ENCODE measurements at places on chromosomes 16 and 17.

DNA sequence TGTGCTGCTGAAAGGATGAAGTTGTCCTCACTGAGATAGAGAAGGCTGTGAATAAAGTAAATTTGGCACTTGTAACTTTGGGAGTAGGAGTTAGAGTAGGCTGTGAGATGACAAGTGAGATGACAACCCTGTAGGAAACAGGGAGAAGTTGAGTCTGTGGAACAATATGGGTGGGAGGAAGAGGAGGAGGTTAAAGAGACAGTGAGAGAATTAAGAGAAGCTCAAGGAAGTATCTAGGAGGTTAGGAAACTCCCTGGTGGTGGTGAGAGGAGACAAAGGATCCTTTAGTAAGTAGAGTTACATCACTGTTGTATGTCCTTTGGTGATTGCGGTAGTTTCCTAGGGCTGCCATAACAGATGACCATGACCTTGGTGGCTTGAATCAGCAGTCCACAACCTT, 10.7 kb upstream of the HSD17B2 start:
- no peak for DNase-seq

- DNase-seq: peak; percentile 88
Observed at GRCh38 chr17:62093188-62094155, 28.4 kb upstream of the MED13 start.

GRCh38 chr17:35577830-35578196, 558 bp downstream of the PEX12 start:
- peak; percentile 11 for DNase-seq

DNA sequence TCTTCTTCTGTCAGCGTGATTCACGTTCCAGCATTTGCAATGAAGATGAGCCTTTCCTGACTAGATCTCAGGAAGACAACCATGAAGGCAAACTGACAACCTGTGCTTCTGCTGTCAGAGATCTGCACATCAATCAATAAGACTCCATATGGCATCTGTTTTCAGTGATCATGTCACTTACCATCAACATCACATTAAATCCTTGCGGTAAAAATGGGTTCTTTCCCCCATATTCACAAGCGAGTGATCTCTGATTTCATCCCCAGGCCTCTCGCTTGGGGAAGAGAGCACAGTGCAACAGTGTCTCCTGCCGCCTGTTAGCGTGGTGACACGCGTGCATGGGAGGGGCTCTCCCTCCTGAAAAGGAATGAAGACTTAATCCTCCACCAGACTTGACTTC, 11.1 kb downstream of the NACA2 start:
- DNase-seq: no peak

DNA sequence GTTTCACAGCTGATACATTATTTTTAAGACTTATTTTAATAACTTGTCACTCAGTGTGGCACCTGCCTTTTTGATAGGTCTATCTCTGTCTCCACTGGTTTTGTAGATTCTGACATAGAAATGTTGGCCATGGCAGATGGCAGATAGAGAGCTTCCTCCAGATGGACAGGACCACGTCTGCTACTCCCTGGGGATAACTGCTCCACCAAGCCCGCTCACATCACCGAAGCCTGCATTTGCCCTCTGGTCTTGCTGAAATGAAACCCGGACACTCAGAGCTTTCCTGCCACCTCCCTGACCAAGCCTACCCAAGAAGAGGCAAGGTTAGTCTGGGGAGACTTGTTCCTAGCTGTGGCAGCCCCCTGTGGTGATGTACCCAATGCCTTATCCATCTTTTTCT, 16.4 kb upstream of the HAP1 start:
- DNase-seq: no peak

GRCh38 chr17:10772425-10773380, 31.2 kb downstream of the TMEM238L start:
- peak; percentile 32 for DNase-seq

DNA sequence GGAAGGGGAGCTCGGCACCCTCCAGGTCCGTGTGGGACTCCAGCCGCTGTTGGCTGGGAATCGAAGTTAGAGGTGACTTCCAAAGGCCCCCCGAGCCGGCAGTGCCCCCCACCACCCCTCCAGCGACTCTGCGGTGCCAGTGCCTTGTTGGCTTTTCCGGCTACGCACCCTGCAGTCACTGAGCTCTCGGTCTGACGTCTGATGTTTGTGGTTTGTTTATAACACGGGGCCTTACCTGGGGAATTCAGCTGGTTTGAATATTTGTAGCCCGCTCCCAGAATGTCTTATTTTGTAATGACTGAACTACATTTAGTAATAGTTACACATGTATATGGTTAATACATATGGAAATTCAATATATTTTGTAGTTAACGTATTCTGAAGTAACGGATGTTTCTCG, 7.1 kb upstream of the BAIAP3 start:
- no peak for DNase-seq

DNA sequence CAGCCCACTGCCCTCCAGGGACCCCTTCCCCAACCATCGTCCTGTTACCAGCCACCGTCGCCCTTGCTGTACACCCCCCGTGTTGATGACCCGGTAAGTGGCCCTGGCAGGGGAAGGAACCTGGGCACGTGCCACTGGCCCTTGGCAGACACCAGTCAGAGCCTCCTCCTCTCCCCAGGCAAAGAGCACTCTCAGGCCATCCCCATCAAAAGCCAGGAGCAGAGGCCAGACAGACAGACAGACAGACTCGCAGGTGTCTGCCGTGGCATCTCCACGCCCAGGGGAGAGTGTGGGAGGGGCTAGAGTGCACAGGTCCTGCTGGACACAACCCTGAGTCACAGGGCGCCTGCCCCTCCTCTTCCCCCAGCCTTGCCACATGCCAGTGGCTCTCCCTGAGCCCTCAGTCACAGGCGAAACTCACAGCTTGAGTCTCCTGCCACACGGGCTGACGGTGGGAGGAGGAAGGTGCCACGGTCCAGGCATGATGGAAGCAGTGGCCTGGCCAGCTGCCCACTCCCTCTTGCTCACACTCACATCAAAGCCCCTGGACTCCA, 7.8 kb downstream of the CLCN7 start:
- no peak for DNase-seq

DNA sequence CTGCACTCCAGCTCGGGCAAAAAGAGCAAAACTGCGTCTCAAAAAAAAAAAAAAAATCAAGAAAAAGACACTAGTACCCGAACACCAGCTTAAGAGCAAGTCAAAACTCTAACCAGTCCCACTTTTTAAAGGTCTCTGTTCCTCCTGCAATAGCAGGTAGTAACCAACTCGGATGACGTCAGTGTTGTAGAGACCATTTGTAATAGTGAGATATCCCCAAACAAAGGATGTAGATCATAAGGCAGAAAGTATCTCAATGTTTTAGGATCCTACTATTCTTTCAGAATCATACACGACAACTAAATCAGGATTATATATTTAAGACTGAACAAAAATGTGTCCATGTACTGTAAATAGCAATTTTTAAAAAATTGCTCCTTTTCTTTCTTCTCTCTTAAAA, 2.4 kb downstream of the JPT1 start:
- no peak for DNase-seq

DNA sequence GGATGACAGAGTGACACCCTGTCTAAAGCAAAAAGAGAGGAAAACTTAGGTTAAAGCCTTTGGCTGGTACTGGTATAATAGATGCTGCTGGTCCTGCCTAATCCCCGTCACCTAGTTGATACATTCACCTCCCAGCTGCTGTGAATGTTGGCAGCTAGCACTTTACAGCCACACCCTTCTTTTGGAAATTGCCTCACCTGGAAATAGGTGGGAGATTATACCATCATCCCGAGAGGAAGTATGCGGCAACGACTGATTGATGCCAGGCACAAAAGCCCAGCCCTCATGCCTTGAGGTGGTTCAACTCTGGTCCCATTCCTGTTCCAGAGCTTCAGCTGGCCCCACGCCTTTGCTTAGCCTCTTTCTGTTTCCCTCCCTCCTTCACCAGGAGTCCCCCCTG, 53.2 kb upstream of the SIAH1 start:
- DNase-seq: no peak

- no peak for DNase-seq
Observed at GRCh38 chr16:11784038-11784369, 13.1 kb downstream of the ZC3H7A start.

DNA sequence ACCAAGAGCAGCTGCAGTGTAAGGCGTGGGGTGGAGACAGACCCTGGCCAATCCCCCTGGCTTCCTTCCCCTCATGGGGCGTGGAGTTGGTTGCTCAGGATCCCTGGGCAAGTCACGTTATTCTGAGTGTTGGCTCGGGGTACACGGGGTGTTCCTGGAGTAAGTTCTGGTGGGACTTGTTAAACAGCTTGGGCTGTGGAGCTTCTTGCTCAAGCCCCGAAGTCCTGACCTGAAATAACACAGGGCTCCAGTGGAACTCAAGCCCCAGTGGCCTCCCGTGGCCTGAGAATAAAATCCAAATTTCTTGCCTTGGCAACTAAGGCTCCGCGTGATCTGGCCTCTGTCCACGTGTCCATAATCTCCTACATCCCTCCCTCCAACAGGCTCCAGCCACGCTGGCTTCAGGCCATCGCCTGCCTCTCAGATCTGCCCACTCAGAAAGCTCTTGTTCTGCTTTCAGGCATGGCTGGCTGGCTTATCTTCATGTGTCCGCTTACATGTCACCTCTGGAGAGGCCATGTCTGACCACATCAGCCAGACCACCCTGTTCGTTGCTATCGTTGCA, 49.3 kb upstream of the BCO1 start:
- no peak for DNase-seq

GRCh38 chr17:49548506-49549310, 27.0 kb upstream of the NXPH3 start:
- DNase-seq: peak; percentile 39

- no peak for DNase-seq
Observed at GRCh38 chr17:66702106-66702936, 132.6 kb upstream of the CACNG5 start.

DNA sequence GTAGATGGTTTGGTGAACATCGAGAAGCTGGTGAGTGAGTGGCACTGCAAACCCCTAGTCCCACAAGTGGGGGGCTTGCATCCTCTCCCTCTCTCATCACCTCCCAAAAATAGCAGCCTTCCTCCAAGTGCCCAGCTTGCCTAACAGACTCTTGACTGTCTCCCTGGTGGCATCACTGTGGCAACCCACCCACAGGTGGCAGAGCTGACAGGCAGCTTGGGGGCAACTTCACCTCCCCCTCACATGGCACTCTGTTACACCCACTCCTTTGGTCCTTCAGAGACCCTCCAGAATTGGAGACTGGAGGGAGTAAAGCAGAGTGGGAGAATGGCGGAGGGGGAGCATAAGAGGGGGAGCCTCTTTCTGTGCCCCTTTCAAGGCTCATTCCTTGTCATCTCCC, 15.7 kb downstream of the RAPGEFL1 start:
- DNase-seq: no peak

GRCh38 chr17:78014646-78015045, 56.1 kb downstream of the TNRC6C start:
- no peak for DNase-seq

- no peak for DNase-seq
Observed at GRCh38 chr16:621526-622105, 9.2 kb upstream of the WFIKKN1 start.

DNA sequence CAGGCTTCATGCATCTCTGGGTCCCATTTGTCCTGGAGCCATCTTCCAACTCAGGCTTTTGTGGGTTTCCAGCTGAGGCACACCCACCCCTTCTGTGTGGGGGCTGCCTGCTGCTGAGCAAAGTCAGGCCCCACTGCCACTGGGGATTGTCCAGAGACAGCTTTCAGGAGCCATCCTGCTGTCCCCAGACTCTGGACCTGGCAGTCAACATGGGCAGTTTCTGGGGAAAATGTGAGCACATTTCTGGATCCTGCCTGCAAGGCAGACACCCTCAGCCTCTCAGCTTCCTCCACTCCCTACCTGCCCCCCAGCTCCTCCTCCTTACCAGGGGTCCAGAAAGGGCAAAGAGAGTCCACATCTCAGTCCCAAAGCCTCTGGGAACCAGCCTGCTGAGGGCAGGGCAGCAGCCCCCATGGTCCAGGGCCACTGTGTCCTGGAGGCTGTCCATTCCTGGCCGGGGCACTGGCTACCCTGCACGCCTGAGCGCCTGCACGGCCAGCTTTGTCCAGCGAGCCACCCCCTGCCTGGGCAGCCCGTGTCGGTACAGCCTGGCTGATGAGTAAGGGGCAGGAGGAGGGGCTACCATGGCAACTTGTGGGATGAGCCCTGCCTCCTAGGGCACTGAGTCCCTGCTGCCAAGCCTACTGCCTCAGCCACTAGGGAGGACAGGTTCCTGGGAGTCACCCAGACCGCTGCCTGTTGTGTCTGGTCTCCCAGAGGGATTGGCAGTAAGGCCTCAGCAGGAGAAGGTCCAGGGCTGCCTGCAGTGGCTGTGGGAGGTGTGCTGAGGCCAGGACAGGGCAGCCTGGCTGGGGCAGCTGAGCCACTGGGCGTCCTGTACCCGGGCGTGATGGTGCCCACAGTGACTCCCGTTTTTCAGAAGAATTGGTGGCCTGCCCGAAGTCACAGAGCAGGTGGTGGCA, at the start of gene SLC47A2:
Gene SLC47A2, minus strand, starts transcription at position 477 of the 923 bp plus-strand sequence. Its CDS starts 29 bp downstream, at position 448.
- no peak for DNase-seq

GRCh38 chr17:37541880-37542660, 52.4 kb downstream of the DUSP14 start:
- DNase-seq: peak; percentile 44

GRCh38 chr16:9072806-9073341, 18.6 kb upstream of the HAPSTR1 start:
- peak; percentile 66 for DNase-seq

GRCh38 chr17:37194208-37194607, 181.6 kb upstream of the C17orf78 start:
- DNase-seq: no peak

- DNase-seq: no peak
Observed at GRCh38 chr16:31301708-31302400, 42.1 kb downstream of the ITGAM start.

GRCh38 chr17:15268461-15268860, 3.3 kb upstream of the PMP22 start:
- DNase-seq: no peak

DNA sequence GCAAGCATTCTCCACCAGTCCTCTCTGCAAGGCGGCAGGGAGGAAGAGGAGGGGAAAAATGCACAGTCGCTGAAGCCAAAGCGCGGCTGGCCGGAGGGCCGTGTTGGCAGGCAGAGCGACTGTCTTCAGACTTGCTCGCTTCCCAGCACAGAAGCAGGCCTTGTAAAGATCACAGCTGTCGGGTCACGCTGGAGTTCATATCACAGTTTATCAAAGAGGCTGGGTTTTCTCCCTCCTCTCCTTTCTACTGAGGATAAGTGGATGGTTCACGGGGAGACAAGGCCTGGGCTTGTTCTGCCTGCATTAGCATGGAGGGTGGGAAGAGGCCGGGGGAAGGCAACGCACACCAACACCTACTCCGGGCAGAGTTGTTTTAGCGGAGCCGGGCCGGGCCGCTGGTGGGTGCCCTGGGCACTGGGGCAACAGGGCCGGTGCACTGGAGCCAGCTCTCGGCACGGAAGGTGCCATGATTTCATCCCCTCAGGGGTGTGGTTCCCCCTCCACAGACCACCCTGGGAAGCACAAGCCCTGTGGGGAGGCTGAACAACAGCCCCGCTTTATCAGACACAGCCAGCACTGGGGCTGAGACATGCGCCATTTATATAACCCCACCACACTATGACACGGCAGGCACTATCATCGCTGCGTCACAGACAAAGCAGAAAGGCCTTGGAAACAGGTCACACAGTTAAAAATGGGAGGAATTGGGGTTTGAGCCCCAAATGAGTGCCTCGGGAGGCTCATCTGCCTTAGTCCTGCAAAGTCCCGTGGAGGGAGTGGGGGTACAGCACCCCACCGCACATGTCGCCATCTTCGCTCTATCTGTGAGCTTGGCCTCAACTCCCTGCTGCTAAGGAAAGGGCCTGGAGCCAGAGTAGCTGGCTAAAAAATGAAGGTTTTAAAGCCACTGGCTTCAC, 40.3 kb upstream of the MTSS2 start:
- no peak for DNase-seq

GRCh38 chr17:81859906-81860755, at the start of gene P4HB:
Gene P4HB, minus strand, starts transcription at chr17:81860535. Its CDS starts 64 bp downstream, at chr17:81860471.
- DNase-seq: no peak

GRCh38 chr16:22186517-22186916, 19.6 kb upstream of the EEF2K start:
- no peak for DNase-seq

Data from brain microvascular endothelial cell (primary cell).